ENCODE measurements at places on chromosomes 5 and 9. TPM values are rescaled to one million over a fixed set of nuclear protein-coding genes. Genes with fewer than 3 reads are reported as not detected.
A peak's percentile ranks its signal among the peaks of the same experiment; 100 is the strongest.

- no peak for DNase-seq
Measured at GRCh38 chr5:6361101-6361500, 17.2 kb downstream of the MED10 start.

- DNase-seq: no peak
Measured at GRCh38 chr9:93659044-93659836, 82.9 kb downstream of the PHF2 start.

DNA sequence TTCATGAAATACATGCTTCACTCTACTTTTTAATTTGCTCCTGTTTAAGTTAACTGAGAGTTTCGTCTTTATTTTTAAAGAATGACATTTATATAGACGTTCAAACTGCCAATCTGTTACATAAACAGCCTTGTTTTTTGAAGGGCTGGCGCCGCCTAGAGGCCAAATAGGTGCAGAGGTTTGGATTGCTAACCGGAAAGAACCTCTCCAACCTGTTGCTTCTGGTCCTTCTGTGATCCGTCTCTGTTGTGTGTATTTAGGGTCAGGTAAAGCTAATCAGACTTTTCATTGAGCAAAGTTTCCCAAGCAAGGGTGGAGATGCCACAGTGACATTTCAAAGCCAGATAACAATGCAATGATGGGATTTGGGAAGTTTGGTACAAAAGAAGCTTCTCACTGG lies 39.5 kb upstream of the GLIS3 start:
- peak; percentile 84 for DNase-seq

- no peak for DNase-seq
Measured at GRCh38 chr9:98831696-98832095, 24.2 kb downstream of the GALNT12 start.

GRCh38 chr5:82097-82496 lies 9.9 kb upstream of the PLEKHG4B start:
- DNase-seq: peak; percentile 57

GRCh38 chr9:116506685-116507084 lies 180.4 kb upstream of the TRIM32 start:
- DNase-seq: peak; percentile 25

DNA sequence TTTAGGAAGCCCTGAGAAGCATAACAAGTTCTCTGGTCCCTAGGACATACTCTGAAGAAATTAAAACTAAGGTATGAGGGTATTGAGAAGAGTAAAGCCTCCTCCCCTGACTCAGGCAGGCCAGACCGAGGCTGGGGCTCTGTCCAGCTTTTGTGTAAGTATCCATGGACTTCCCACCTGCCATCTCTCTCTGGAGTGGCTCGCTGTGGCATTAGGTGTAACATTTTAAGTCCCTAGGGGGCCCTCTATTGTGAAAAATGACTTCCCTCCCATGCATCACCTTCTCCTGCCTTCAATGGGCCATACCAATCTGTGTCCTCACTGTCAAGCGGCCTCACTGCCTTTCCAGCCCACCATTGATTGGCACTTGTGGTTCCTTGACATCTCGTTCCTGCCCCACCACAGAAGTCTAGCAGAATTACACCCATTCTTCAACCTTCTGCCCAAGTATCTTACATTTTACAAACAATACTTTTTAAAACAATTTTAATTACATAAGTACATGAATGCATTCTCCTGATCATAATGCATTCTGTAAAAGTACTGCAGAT lies 205.5 kb downstream of the SLIT3 start:
- peak; percentile 16 for DNase-seq

- no peak for DNase-seq
Measured at GRCh38 chr5:144971108-144971850, 800.6 kb downstream of the KCTD16 start.

DNA sequence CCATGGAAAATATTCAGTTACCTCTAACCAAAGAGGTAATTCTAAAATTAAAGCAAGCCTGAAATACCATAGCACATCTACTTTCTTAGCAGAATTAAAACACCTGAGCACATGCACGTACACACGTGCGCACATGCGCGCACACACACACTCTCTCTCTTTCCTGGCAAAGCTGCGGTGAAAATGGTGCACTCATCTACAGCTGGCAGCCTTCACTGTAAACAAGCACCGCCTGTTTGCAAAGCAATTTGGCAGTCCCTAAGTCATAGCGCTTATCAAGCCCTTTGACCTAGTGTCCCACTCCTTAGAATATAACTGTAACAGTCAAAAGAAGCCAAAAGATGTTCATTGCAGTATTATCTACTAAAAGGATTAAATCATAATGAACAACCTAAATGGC lies 278.7 kb downstream of the DENND1A start:
- no peak for DNase-seq

The MSANTD3 gene
- total RNA-seq: 150 TPM

Measured in Daoy (cell line).